SJSA1 (cell line): ENCODE measurements at places on chromosomes 13 and 19. TPM values are rescaled to one million over a fixed set of nuclear protein-coding genes. Genes with fewer than 3 reads are reported as not detected.

GRCh38 chr19:35253316-35254286 is 4.8 kb downstream of the LSR start:
- H3K4me3 ChIP-seq: no peak overlapping the region
- no peaks in the 10 kb centered on the region for H3K4me1 ChIP-seq
- no peaks in the 10 kb centered on the region for H3K36me3 ChIP-seq
- H3K27ac ChIP-seq: no peak overlapping the region
- H3K27me3 ChIP-seq: peaks cover 19% of the 10 kb centered on the region

DNA sequence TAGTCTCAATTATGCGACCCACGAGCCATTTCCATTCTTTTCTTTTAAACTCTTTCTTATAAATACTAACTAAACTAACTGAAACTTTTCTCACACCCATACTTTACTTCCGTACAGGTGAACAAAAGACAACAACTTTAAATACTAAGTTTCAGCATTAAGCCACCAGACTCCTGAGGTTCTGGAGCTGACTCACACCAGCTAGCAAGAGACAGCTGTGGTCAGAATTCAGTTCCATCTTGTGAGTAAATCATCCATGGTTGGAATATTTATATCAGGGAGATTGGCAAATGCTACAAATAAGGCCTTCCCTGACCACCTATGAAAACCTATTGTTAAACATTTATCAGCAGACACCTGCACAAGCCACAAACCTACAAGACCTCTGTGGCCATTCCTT is 897.0 kb downstream of the EFNB2 start:
- peaks cover 9% of the 10 kb centered on the region for H3K27me3 ChIP-seq
- H3K4me3 ChIP-seq: no peak overlapping the region
- H3K27ac ChIP-seq: no peak overlapping the region
- peaks cover 11% of the 10 kb centered on the region for H3K4me1 ChIP-seq
- DNase-seq: no peak

DNA sequence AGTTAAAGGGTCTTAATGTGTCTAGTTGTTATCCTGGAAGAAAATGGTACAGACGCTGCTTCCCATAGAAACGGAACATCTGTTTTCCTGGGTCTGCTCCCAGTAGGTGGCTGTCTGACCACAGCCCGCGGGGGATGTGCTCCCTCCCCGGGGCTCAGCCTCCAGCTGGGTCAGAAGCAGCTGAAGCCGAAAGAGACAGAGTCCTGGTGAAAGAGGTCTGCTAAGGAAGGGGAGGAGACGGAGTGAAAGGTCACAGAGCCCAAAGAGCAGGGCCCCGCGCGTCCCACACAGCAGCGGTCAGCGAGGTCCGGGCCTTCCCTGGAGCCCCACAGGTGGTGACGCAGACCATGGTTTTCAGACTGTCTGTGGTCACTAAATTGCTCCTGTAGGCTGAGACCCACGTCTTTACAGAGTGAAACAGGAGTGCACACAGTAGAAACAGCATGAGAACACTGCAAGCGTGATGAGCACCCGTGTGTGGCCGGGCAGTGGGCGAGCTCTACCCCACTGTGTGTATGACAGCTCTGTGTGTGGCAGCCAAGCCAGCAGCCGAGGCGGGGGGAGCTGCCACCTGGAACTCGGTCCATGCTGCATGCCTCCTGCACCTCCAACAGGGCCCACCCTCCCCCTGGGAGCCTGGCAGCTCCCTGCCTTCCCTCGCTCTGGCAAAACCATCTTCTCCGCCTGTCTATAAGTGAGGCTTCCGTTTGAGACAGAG is 52.0 kb upstream of the C13orf46 start:
- H3K27me3 ChIP-seq: no peaks in the 10 kb centered on the region
- H3K4me1 ChIP-seq: peaks cover 33% of the 10 kb centered on the region
- H3K36me3 ChIP-seq: peaks cover 56% of the 10 kb centered on the region

The ATP7B gene
- total RNA-seq: 2.2 and 3.5 TPM in 2 replicates

DNA sequence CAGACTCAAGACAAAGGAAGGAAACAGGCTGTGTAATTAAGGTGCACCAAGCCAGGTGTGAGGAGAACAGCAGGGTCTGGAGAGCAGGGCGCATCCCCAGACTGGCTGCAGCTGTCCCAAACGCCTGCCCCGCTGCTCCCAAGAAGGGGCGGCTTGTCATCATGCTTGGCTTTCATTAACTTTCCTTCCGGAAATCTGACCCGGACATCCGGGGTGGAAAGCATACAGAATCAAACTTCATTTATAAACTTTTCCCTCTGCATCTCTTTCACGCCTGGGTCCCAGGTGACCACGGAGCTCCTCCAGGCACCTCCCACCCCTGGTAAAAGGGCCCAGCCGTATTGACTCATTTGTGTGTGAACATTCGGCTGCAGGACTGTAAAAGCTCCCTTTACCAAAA is 31.7 kb downstream of the TSHZ3 start:
- no peak overlapping the region for H3K4me3 ChIP-seq
- peaks cover 22% of the 10 kb centered on the region for H3K36me3 ChIP-seq
- H3K4me1 ChIP-seq: peaks cover 7% of the 10 kb centered on the region
- H3K27me3 ChIP-seq: no peaks in the 10 kb centered on the region
- no peak overlapping the region for H3K27ac ChIP-seq
- DNase-seq: no peak

The COL4A2 gene
- total RNA-seq: 677 and 741 TPM in 2 replicates

The USHBP1 gene
- not detected in 2 replicates for total RNA-seq

DNA sequence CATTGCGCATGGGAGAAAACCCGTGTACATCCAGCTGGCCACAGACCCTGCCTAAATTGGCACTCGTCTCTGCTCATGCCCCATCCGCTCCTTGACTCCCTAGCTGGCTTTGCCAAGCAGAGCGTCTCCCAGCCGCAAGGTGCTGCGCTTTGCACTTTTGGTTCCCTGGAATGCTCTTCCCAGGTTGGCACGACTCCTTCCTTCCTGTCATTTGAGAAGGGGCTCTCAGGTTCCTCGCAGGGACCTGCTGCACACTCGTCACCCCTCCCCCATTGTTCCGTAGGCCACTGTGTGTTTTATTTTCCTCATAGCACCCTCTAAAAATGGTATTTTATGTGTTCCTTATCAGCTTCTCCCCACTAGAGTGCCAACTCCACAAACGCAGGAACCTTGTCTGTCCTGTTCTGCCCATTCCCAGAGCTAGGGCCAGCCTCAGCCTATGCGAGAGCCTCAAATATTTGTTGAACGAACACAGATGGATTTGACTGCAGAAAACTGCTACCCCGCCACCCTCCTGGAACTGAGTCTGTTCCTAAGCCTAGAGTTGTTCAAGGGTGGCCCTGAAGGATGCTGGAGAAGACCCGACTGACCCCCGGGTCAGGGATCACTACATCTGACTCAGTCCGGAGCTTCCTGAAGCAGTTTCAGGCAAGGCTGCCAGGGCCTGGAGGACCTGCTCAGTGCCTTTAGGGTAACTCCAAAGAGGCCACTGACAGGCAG is 8.4 kb upstream of the CEBPA start:
- no peak overlapping the region for H3K4me3 ChIP-seq
- no peaks in the 10 kb centered on the region for H3K4me1 ChIP-seq
- no peaks in the 10 kb centered on the region for H3K36me3 ChIP-seq
- H3K27me3 ChIP-seq: peaks cover 37% of the 10 kb centered on the region
- H3K27ac ChIP-seq: no peak overlapping the region

- no peaks in the 10 kb centered on the region for H3K27me3 ChIP-seq
- peaks cover 59% of the 10 kb centered on the region for H3K4me1 ChIP-seq
- no peaks in the 10 kb centered on the region for H3K36me3 ChIP-seq
- H3K4me3 ChIP-seq: no peak overlapping the region
- peak; percentile 77 for DNase-seq
Measured at GRCh38 chr19:16342002-16342715, 17.5 kb downstream of the KLF2 start.
